NCI-H510A (cell line): ENCODE measurements at places on chromosomes 4 and X.

DNA sequence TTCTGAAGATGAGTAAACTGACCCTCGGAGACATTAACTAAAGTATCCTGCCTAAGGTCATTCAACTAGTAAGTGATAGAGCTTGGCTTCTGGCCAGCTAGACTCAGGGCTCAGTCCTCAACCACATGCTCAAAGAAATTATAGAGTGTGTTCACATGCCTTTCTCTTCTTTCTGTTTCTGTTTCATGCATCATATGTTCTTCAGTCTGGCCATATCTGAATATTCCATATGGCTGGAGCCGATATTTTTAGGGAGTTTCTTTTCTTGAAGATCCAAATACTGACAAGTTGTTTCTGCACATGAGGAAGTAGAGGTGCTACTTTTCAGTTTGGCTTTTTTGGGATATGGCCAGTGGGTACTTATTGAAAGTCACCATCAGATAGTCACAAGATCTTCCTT, 44.9 kb downstream of the MMRN1 start:
- DNase-seq = peak; percentile 24

- DNase-seq = no peak
Observed at GRCh38 chr4:122666527-122667245, 45.8 kb upstream of the IL21 start.

GRCh38 chrX:14355556-14355955, 173.8 kb upstream of the GLRA2 start:
- no peak for DNase-seq

- no peak for DNase-seq
Observed at GRCh38 chrX:150007356-150007755, 69.1 kb upstream of the EOLA2 start.

- peak; percentile 10 for DNase-seq
Observed at GRCh38 chrX:110310000-110310790, 7.7 kb downstream of the AMMECR1 start.

DNA sequence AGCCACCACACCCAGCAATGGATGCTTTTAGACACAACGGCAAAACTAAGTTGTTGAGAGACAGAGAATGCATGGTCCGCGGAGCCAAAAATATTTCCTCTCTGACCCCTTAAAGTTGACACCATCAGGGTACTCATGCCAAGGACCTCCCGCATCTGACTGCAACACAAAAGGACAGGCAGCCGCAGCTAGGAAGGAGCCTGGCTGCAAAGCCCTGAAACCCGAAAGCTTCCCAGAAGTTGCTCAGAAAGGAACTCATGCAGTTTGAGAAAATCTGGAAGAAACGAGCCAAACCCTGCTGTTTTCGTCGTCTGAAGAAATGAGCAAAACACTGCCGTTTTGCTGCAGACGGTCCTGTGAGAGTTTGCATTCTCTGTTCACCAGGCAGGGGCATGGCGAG, 16.5 kb downstream of the DHRSX start:
- DNase-seq = no peak

GRCh38 chrX:83446355-83446754, 61.7 kb upstream of the POU3F4 start:
- no peak for DNase-seq

GRCh38 chrX:15601932-15602331, 1.2 kb upstream of the ACE2 start:
- no peak for DNase-seq

DNA sequence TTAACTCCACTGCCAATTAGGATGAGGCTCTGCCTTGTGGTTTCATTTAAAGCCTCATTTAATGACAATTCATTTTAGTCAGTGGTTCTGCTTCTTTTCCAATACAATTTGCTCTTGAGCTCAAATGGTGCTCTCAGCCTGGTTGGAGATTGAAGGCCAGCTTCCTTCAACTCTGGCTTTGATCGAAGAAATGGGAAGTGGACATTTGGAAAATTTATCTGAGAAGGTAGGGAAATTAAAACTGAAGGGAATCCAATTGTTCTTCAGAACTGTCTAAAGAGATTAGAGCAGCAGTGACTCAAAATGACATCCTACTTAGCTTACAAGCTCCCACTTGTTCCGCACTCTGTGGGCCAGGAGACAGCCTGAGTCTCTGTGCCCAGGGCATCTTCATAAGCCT, 206.8 kb downstream of the SMARCA1 start:
- DNase-seq = no peak
